Lung microvascular endothelial cell (primary cell): ENCODE measurements at places on chromosomes 11 and 22.

DNA sequence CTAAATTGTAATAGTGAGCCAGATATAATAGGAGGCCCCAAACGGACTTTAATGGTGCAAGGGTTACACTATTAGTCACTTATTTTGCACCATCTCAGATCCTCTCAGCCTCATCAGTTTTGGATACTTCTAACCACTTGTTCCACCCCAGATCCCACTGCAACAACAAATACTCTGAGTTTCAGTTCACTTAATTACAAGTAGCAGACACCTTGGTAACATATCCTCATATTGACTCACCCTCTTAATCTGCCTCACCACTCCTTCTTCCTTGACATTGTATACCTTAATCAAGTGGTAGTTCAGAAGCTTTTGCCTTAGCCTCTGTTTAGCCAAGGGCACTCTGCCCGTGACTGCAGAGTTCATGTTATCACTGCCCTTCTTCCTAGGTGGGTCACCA lies 256.1 kb upstream of the UBASH3B start:
- no peak for DNase-seq

- DNase-seq, result peak; percentile 23
These were observed 454 bp upstream of the OTUB1 start for GRCh38 chr11:63985812-63986155.

DNA sequence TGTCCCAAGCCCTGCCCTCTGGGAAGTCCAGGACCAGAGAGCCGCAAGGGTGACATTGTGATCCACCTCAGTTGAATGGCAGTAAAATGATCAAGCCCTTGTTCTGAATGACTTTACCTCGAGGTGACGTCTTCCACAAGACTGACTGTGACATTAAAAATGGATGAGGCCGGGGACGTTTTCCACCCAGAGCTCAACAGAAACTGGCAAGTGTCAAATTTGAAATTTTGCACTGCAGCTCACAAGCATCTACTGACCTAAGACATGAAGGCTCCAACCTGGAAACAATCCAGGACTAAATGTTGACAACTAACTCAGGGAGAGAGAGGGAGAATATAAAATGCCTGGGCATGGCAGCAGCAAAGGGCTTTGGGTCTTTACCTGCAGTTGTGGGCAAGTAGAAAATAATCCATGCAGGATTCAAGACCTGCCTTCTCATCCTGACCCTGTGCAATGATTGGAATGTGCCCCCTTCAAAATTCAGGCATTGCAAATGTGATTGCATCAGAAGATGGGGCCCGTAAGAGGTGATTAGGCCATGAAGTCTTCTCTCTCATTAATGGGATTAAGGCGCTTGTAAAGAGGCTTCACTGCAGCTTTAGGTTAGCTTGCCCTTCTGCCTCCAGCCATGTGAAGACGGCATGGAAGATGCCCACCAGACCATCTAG lies 33.6 kb upstream of the CLMP start:
- DNase-seq, result no peak

DNA sequence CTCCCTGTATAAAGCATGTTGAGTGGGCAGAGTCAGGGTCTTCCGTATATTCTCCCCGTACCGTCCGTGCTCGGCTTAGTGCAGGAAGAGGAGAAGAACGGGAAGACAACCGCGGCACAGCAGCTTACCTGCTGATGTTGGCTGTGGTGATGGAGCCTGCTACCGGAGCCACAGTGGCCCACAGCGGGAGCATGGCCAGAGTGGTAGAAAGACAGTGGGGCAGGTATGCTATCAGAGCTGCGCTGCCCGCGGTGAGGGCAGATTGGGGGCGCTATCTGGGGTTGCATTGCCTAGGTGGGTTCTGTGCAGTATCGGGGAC lies 120.7 kb upstream of the VPREB1 start:
- DNase-seq, result no peak

GRCh38 chr22:28034760-28035401 lies 115.8 kb upstream of the PITPNB start:
- peak; percentile 93 for DNase-seq

DNA sequence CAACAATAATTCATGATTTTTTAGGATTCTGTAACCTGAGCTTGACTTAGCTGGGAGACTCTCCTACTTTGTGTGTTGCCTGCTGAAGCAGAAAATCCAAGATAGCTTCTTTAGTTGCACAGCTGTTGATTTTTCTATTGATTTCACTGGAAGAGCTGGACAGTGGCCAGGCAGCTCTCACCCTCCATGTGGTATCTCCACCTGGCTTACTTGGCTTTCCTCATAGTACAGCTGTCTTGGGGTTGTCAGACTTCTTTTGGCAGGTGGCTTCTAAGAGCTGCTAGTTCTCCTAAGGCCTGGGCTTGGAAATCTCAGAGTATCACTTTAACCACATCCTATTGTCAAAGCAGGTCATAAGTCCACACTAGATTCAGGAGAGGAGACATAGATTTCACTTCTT lies 130.8 kb upstream of the SPON1 start:
- no peak for DNase-seq

DNA sequence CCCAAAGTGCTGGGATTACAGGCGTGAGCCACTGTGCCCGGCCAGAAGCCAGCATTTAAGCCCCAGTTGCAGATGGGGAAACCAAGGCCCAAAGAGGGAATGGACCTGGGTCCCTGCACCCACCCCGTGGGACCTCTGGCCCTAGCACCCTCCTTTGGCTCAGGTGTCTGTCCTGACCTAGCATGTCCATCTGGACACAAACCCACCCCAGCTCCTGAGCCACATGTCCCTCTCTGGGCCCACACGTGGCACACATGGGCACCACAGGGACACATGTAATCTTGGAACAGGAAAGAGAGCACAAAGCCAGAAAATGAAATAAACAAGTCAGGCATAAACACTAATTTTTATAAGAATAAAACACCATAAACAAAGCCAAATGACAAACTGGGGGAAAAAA lies 9.6 kb downstream of the GGT5 start:
- no peak for DNase-seq

DNA sequence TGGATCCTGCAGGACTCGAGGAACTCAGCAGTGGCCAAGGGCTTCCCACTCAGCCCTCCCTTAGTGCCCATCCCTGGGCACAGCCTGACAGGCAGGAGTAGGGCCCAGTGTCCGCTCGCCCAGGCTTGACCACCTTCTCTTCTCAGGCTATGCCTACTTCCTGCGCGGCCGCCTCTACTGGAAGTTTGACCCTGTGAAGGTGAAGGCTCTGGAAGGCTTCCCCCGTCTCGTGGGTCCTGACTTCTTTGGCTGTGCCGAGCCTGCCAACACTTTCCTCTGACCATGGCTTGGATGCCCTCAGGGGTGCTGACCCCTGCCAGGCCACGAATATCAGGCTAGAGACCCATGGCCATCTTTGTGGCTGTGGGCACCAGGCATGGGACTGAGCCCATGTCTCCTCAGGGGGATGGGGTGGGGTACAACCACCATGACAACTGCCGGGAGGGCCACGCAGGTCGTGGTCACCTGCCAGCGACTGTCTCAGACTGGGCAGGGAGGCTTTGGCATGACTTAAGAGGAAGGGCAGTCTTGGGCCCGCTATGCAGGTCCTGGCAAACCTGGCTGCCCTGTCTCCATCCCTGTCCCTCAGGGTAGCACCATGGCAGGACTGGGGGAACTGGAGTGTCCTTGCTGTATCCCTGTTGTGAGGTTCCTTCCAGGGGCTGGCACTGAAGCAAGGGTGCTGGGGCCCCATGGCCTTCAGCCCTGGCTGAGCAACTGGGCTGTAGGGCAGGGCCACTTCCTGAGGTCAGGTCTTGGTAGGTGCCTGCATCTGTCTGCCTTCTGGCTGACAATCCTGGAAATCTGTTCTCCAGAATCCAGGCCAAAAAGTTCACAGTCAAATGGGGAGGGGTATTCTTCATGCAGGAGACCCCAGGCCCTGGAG lies 3.3 kb upstream of the SMARCB1 start:
- DNase-seq, result no peak

- DNase-seq, result no peak
These were observed 152.6 kb upstream of the DDI1 start for GRCh38 chr11:103883856-103884255.

DNA sequence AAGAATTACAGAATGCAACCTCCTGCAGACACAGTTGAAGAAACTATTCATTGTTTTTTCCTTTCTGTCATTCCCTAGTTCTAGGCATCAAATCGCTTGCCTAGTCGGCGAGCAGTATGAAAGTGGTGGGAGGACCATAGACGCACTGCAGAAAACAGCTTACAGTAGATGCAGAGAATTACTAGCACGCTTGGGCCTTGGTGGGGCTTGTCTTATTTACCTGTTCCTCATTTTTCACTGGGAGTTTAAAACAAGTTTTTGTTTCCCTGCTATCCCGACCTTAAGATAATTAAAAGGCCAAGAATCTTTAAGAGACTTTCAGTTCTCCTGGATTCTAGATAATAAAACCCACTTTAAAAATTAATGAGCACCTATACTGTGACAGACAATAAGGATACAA lies 713 bp upstream of the ARL14EP start:
- no peak for DNase-seq
